Sigmoid colon (tissue), 7 donors: ENCODE measurements at places on chromosomes 7 and 10. TPM values are rescaled to one million over a fixed set of nuclear protein-coding genes. Genes with fewer than 3 reads are reported as not detected.
A peak's percentile ranks its signal among the peaks of the same experiment; 100 is the strongest.

DNA sequence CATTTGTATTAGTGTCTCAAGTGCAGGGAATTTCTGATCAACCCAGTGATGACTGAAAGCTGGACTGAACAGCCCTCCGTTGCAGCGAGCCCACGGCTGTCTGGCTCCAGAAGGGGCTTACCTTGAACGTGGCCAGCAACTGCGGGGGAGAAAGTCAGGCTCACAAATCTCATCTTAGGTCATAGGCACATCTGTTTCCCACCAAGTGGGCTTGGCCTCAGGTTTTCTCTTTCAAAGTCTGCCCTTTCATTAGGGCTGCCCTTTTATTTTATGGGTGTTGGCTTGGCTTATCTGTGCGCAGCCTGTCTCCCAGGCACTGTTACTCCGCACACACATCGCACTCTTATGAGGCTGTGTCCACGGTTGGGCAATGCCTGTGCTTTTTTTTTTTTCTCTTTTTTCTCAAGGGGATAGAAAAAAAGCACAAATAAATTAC is 178.0 kb downstream of the JCAD start:
- H3K4me3 ChIP-seq = no peak overlapping the region
- no peaks in the 10 kb centered on the region for H3K36me3 ChIP-seq
- no peaks in the 10 kb centered on the region for H3K4me1 ChIP-seq
- peak; percentile 74 for DNase-seq
- H3K27ac ChIP-seq = peak overlapping the region; percentile 33

DNA sequence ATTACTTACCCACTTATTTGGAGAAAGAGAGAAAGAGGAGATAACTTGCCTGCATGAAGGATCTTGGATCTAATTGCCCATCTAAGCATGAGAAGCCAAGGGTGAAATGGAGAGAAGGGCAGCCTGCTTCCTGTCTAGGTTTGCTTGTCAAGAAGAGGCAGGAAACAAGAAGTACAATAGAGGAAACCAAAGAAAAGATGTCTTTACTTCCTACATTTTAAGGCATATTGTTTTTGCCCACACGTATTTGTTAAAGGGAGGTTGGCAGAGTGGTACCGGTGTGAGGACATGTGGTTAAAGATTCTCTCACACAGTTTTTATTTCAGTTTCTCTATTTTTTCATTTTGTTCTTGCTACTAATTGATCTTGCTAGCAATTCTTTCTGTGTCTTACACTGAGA is 6.0 kb upstream of the TAS2R38 start:
- H3K36me3 ChIP-seq = no peaks in the 10 kb centered on the region
- no peak overlapping the region for H3K27ac ChIP-seq
- DNase-seq = no peak
- no peak overlapping the region for H3K4me3 ChIP-seq

DNA sequence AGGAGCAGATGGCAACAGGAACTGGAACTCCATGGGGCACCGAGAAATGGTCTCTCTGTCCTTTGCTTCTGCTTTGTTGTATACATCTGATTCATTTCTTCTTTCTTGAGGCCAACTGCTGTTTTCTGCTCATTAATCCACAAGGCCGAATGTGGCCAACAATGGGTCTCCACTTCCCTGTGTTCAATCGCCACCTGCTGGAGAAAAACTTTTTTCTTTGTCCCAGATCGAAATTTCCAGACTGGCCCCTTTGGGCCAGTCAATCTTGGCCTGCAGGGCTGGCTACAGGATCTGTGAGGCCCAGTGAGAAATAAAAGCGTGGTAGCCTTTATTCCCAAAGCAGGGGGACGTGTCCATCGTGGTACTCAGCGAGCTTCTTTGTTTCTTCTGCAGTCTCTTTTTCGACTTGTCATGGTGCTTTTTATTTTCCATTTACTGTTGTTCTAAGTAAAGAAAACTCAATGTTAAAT is 58.8 kb downstream of the PARP12 start:
- H3K4me1 ChIP-seq = no peaks in the 10 kb centered on the region
- no peak for DNase-seq
- H3K27me3 ChIP-seq = no peaks in the 10 kb centered on the region
- H3K27ac ChIP-seq = no peak overlapping the region

- no peaks in the 10 kb centered on the region for H3K27me3 ChIP-seq
- peak overlapping the region; percentile 79 for H3K27ac ChIP-seq
- no peak overlapping the region for H3K4me3 ChIP-seq
- H3K4me1 ChIP-seq = peaks cover 72% of the 10 kb centered on the region
- DNase-seq = no peak
- no peaks in the 10 kb centered on the region for H3K36me3 ChIP-seq
These were observed 147.7 kb downstream of the JAZF1 start for GRCh38 chr7:28032738-28033380.

DNA sequence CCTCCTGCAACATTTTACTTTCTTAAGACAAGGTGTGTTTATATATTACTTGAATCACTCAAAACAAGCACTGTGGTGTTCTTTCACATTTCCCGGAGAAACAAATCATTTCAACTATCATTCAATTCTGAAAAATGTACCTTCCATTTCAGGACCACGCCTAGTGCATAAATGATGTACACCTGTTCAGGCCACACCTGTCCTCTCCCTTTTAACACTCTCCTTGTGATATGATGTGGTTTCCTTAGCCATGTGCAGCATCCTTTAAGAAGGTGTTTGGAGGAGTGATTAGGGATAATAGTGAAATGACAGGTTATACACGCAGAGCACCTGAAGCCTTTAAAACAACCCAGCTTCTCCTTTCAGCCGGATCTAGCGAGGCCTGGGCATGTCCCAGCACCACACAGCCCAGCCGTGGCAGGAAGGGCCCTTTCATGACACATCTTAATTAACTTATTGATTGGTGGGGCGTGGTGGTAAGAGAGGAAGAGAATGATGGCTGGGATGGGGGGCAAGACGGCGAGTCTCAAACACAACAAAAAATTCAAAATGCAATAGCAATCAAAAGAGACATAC is 26.9 kb downstream of the ABLIM1 start:
- peak overlapping the region; percentile 58 for H3K4me3 ChIP-seq
- no peaks in the 10 kb centered on the region for H3K36me3 ChIP-seq
- H3K27me3 ChIP-seq = peaks cover 26% of the 10 kb centered on the region
- H3K27ac ChIP-seq = peak overlapping the region; percentile 50
- DNase-seq = no peak

- no peak overlapping the region for H3K27ac ChIP-seq
- no peak for DNase-seq
- no peaks in the 10 kb centered on the region for H3K4me1 ChIP-seq
- no peaks in the 10 kb centered on the region for H3K27me3 ChIP-seq
- no peak overlapping the region for H3K4me3 ChIP-seq
These were observed 73.5 kb downstream of the SAMD9 start for GRCh38 chr7:93044147-93044810.

GRCh38 chr10:63498665-63499064 is 22.5 kb upstream of the REEP3 start:
- no peaks in the 10 kb centered on the region for H3K36me3 ChIP-seq
- no peak overlapping the region for H3K4me3 ChIP-seq
- peaks cover 21% of the 10 kb centered on the region for H3K4me1 ChIP-seq

DNA sequence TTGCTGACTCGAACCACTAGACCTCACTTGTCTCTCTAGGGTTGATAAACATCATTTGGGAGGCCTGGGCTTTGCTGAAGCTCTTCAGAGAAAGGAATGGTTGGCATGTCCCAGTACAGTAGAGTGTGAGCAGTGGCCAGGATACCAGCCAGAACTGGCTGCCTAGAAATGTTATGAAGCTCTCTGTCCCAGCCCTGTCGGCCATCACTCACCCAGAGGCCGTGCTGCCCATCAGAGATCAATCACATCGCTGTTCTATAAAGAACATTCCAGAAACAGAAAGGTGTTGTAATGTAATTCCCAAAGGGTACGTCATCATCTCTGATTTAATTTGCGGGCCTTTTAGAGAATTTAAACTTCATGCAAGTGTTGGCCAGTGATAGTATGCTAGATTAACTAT is 111.5 kb downstream of the PRPF18 start:
- no peak overlapping the region for H3K4me3 ChIP-seq
- no peaks in the 10 kb centered on the region for H3K27me3 ChIP-seq
- DNase-seq = no peak
- H3K4me1 ChIP-seq = peaks cover 22% of the 10 kb centered on the region
- peaks cover 10% of the 10 kb centered on the region for H3K36me3 ChIP-seq

- H3K27ac ChIP-seq = no peak overlapping the region
- no peaks in the 10 kb centered on the region for H3K4me1 ChIP-seq
- DNase-seq = no peak
- no peaks in the 10 kb centered on the region for H3K27me3 ChIP-seq
These were observed 1040.9 kb downstream of the GRM8 start for GRCh38 chr7:126211875-126212274.

DNA sequence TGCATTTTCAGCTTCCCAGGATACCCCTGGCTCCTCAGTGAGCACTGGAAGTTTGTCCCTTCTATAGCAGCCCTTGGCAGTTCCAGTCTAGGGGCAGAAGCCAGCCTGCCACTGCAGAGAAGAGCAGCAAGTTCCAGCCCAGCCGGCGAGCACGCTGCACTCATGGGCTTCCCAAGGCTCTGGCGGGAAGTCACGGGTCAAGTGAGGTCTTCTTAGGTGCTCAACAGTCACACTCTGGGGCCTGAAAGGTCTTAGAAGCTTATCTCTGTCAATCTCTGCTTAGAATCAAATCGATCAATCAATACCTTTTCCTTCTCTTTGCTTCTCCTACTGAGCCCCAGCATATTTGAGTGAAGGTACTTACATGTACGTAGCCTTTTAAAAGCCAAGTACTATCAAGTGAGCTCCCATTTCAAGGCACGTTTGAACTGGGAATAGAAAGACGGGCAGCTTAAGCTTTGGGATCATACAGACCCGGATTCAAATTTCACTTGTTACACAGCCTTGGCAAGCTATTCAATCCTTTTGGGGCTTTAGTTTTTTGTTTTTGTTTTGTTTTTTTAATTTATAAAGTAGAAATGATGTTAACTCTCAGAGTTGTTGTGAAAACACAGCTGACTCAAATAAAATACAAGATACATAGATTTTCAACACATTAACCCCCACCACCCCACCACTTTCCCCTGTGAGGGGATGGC is 152.6 kb upstream of the KLF14 start:
- no peaks in the 10 kb centered on the region for H3K27me3 ChIP-seq
- DNase-seq = no peak
- H3K4me3 ChIP-seq = no peak overlapping the region
- H3K36me3 ChIP-seq = peaks cover 34% of the 10 kb centered on the region
- peak overlapping the region; percentile 25 for H3K27ac ChIP-seq

- H3K36me3 ChIP-seq = no peaks in the 10 kb centered on the region
- H3K27me3 ChIP-seq = no peaks in the 10 kb centered on the region
- H3K27ac ChIP-seq = no peak overlapping the region
- H3K4me1 ChIP-seq = peaks cover 10% of the 10 kb centered on the region
- DNase-seq = peak; percentile 46
- no peak overlapping the region for H3K4me3 ChIP-seq
These were observed 57.8 kb downstream of the RASGEF1A start for GRCh38 chr10:43209074-43209455.

DNA sequence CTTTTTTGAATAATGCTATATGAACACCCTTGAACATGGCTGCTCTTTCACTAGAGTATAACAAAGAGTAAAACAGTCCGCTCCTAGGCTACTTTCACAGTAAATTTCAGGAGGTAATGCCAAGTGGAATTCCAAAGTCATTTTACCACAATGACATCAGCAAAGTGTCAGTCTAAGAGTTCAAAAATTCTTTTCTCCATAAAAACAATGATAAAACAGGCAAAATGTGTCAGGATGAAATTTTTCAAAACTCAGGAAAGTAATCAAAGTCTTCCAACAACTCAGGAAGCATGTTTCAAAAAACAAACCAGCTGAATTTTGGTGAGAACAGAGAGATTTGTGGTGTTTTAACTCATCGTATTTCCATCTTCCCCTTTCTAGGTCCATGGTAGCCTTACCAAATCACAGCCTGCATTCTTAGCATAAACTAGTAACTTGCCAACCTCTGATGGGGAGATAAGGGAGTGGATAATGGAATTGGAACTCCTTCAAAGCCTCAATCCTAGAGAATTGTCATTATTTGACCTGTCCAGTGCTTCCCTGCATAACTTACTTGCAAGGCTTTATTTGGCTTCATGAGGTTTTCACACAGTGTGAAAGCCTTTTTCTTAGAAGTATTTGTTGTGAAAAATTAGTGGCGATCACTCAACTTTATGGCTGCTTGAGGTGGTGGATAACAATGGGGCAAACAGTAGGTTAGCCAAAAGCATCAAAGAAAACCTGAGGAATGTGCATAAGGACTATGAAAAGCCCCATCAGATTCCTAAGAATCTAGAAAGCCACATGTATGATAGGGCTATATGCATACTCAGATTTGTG is 302.7 kb downstream of the HDAC9 start:
- H3K27ac ChIP-seq = no peak overlapping the region
- DNase-seq = no peak
- H3K36me3 ChIP-seq = no peaks in the 10 kb centered on the region
- peaks cover 9% of the 10 kb centered on the region for H3K4me1 ChIP-seq

GRCh38 chr10:33248638-33249037 is 85.8 kb downstream of the NRP1 start:
- H3K36me3 ChIP-seq = peaks cover 33% of the 10 kb centered on the region
- no peaks in the 10 kb centered on the region for H3K27me3 ChIP-seq
- H3K27ac ChIP-seq = no peak overlapping the region
- no peak for DNase-seq
- no peaks in the 10 kb centered on the region for H3K4me1 ChIP-seq

DNA sequence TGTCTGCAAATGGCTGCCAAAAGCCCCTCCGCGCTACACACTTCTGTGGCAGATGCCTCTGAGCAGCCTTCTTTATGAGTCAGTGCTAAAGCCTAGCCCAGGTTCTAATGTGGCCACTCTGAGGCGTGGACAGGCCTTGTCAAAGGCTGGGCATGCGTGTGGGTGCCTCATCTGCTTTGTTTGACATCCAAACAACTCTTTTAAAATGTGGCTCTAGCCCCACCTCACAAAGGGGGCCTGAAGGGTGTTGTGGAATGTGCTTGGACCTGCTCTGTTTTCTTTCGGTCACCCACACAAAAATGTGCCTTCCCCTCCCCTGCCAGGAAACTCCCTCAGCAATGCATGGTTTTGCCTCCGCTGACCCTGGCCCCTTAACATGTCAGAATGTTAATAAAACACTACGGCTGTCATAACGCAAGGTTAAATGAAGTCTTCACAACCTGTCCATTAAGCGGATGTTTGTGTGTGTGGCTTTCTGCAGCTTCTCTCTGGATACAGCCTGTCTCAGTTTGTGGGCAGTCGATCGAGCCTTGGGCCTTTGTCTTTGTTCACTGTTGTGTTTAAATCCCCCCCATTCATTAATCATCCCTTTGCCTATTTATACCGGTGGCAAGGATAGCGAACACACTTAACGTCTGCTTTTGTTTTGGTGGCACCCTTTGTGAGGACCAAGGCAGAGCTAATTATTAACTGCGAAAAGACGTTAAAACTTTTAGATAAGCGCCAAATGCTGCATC is 718.9 kb downstream of the LRMDA start:
- H3K4me3 ChIP-seq = no peak overlapping the region
- no peaks in the 10 kb centered on the region for H3K27me3 ChIP-seq
- DNase-seq = no peak
- H3K4me1 ChIP-seq = peaks cover 23% of the 10 kb centered on the region

The NXPH1 gene
- total RNA-seq = not detected

The SPDYE9 gene
- total RNA-seq = not detected

The KDM7A gene
- total RNA-seq = 17.0 TPM

The CAMK2B gene
- 1.8 TPM for total RNA-seq

The THNSL1 gene
- 1.9 TPM for total RNA-seq

The ECHS1 gene
- 58.6 TPM for total RNA-seq

The RAPGEF5 gene
- total RNA-seq = 10.3 TPM

The GPR15LG gene
- total RNA-seq = not detected

The ZNF212 gene
- total RNA-seq = 4.1 TPM

The ASIC3 gene
- 4.3 TPM for total RNA-seq

The GIMAP7 gene
- total RNA-seq = 14.6 TPM
